Mesendoderm (in vitro differentiated cells): ENCODE measurements at places on chromosomes 12 and 14.

DNA sequence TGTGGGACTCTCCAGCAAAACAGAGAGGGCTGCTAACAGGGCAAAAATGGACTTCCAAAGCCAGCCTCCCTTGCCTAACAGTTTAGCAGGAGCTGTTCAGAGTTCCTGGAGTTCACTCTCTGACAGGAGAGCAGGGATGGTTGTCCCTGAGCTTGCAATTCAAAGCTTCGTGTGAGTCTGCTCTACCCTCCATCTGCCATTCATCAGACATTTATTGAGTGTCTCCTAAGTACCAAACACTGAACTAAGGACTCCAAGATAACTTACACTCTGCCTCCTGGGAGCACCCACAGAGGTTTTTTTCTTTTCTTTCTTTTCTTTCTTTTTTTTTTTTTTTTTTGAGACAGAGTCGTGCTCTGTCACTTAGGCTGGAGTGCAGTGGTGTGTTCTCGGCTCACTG, 28.7 kb downstream of the RHOF start:
- no peak for DNase-seq

GRCh38 chr12:63770375-63770774, 9.3 kb upstream of the RXYLT1 start:
- no peak for DNase-seq

GRCh38 chr14:70121521-70121920, 67.2 kb downstream of the SLC8A3 start:
- DNase-seq: peak; percentile 70

DNA sequence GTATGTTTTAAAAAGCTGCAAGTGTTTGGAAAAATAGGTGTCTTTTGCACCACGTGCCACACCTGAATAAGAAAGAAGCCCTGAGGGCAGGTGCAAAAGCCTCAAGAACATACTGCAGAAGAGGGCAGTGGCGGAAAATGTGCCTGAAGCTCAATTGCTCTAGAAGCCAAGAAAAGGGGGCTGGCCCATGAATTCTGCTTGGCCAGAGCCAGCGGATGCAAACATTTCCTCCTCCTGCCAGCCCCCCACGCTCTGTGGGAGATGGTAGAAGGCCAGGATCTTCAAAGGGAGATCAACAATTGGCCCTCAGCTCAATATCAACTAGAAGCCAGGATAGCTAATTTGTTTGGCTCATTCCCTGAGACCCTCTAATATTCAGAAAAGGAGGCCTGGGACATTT, 80.3 kb upstream of the TMEM132D start:
- peak; percentile 25 for DNase-seq

DNA sequence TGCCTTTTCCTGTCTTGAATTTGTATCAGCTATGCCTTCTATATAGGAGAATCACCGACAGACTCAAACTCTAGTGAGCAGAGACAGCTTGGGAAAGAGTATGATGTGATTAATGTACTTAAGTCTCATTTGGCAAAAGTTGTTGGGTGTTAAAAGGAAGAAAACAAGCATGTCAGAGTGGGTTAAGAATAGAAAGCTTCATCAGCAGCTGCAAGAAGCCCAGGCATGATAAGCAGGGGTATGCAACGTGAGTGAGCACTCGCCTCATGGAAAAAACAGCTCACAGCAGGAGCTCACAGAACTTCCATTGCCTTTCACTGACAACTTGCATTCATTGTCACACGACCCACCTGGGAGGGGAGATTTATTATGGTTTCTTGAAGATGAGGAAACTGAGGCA, 35.9 kb upstream of the WNK1 start:
- DNase-seq: peak; percentile 47

DNA sequence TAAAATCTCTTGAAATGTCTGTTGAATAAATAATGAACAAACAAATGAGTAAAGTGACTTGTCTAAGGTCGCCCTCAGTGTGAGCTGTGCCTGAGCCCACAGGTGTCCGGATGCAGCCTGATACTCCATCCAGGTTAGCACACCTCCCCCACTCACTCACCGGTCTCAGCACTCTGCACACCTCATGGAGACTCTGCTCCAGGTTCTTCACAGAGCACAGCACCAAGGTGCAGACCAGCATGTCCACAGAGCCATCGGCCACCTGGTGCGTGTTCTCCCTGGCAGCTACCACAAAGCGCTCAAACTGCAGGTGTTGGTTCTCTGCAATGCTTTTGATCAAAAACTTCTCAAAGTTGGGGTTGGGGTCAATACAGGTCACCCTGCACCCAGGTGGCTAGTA, 4.1 kb upstream of the KRT7 start:
- no peak for DNase-seq

DNA sequence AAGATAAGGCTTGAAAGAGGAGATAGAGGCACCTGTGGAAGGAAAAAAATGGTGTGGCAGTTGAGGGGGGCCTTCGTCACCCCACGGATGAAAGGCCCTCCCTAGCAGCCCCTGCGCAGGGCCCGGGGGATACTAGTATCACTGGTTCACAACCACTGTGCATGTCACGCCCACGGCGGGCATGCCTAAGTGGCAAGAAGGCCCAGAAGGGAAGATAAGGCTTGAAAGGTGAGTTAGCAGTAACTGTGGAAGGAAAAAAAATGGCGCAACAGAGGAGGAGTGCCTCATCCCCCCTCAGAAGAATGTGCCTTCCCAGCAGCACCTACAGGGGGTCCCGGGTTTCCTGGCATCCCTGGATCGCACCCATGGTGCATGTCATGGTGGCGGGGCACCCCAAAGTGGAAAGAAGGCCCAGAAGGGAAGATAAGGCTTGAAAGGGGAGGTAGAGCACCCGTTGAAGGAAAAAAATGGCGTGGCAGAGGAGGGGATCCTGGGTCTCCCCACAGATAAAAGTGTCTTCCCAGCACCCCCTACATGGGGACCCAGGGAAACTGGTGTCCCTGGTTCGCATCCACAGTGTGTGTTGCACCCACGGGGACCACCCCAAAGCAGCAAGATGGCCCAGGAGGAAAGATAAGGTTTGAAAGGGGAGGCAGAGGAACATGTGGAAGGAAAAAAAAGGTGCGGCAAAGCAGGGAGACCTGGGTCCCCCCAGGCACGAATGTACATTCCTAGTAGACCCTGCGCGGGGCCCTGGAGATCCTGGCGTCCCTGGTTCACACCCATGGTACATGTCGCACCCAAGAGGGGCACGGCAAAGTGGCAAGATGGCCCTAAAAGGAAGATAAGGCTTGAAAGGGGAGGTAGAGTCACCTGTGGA, 279.2 kb downstream of the ALG10 start:
- DNase-seq: no peak

- DNase-seq: no peak
These were observed 11.5 kb downstream of the SERPINA11 start for GRCh38 chr14:94441130-94441529.
